ENCODE measurements at places on chromosomes 7 and 10.

DNA sequence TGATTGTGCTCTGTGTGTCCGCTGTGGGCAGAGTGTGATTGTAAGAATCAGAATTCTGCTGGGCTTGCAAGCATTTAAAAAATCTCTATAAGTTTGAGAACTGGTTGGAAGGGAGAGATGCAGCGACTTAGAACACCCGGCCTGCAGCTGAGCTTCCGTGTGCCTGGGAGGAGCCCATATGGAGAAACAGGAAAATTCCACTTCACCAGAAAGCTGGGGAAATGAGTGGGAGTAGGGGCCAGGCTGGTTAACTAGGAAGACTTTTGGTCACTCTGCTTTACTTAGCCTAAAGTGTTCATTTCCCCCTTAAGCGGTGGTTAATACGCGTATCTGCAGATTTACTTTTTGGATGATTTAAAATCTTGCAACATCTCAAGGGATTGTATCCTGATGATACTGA, 72.2 kb downstream of the TCF7L2 start:
- DNase-seq: no peak

DNA sequence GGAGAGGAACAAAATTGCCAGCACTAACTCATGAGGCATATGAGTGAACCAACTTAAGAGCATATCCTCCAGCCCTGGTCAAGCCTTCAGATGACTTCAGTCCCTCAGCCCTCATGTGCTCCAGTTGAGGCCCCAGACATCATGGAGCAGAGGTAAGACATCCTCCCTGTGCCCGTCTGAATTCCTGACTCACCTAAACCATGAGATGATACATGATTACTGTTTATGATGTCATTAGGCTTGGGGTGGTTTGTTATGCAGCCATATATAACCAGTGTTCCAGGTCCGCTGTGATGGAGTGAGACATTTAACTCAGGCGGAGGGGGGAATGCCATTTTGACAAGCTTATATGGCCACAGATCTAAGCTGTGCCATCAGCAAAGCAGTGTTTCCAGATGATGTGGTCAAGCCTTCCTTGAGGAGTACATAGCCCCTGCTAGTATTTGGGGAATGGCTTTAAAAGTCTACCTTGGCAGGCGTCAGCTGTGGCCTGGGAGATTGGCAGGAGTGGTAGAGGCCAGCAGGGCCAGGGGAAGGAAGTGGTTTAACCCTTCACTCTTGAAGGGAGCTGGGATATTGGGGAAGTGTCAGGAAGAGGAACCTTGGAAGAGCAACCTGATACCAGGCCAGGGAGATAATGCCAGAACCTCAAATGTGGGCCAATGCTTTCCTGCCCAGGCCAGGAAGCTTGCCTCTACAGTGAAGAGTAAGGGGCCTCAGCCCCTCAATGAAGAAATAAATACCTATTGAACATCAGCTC, 343.0 kb upstream of the PODXL start:
- DNase-seq: no peak

- DNase-seq: no peak
Observed at GRCh38 chr10:126177417-126178030, 210.8 kb downstream of the ADAM12 start.

- DNase-seq: no peak
Observed at GRCh38 chr7:11466517-11467105, 365.4 kb downstream of the THSD7A start.

- DNase-seq: no peak
Observed at GRCh38 chr10:48872234-48872633, 67.4 kb downstream of the LRRC18 start.

DNA sequence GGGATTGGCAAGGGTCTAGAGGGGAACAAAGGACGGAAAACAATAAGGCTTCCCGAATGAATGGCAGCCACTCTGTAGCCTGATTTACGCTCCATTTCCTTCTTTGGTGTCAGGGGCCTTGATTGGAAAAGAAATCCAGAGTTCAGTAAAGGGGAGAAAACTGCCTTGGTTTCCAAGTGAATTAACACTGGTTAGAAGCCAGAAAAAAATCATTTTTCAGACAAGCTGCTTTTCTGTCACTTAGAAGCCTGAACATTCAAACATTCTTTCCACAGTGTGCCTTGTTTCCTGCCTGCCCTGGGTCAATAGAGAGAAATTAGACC, 283 bp upstream of the TRDMT1 start:
- no peak for DNase-seq

- no peak for DNase-seq
Observed at GRCh38 chr10:52143338-52143737, 170.7 kb upstream of the DKK1 start.

All from activated CD8-positive, alpha-beta memory T cell treated with anti-CD3 and anti-CD28 coated beads for 4 hours (primary cell).